Amniotic epithelial cell (primary cell): ENCODE measurements at places on chromosomes 5 and 9.

GRCh38 chr9:78269784-78270183 lies 27.1 kb upstream of the PSAT1 start:
- no peak for DNase-seq

- no peak for DNase-seq
Observed at GRCh38 chr5:173785866-173786265, 102.3 kb upstream of the CPEB4 start.

DNA sequence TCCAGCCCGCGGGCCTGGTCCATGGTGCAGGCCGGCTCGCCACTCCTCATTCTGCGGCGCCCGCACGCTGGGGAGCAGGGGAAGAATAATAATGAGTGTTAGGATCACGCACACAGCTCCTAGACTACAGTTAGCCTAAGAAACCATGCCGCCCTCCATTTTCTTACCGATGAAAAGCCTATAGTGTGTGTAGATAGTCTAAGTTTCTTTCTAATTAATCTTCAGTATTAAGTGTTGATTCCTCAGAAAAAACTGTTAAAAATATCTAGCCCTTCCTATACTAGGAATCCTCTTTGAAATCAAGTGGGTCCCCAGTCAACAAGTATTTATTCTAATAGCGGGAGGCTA lies 9.3 kb downstream of the ZBED3 start:
- DNase-seq: no peak

DNA sequence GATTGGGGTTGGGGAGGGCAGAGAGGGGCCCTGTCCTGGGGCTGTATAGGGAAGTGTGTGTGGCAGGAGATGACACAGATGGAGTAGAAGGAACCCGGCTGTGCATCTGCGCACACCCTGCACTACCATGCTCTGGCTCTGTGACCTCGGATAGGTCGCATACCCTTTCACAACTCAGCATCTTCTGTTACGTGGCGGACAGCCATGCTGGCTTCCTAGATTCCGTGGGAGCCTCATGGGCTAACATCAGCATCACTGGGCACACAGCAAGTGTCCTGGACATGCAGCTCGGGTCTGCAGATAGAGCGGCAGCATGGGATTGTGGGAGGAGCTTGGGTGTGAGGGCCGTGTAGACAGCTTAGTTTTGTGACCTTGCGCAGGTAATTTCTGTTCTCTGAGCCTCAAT lies 9.2 kb downstream of the ARPC5L start:
- DNase-seq: no peak

GRCh38 chr5:152097128-152097527 lies 172.5 kb upstream of the GLRA1 start:
- DNase-seq: no peak

DNA sequence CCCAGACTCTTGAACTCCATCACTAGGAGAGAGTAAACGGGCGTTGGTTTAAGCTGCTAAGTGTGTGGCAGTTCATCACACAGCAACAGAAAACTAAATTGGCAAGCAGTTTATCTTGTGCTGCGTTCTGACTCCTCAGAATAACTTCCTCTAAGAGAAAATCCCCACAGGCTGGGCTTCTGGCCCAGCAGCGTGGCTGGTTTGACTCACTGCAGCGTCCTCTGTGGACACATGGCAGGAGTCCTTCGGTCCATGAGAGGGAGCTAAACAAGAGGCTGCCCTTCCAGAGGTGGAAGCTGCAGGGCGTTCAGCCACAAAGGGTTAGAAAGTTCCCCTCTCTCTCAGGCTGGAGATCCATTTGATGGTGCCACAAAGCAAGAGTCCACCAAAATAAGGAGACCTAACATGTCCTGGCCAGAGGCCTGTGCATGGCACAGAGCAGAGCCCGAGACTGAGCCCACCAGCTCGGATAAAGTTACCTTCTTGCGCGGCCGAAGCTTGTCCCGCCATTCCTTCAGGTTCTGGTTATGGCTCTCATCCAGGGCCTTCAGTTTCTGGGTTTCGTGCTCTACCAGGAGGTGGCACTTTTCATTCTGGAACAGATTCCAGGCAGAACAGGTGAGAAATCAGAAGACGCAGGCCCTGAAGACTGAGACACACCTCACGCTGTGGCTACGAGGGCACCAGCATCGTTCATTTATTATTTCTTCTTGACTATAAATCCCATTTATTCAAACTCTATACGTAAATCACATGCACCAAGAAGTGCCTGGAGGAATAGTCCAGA lies 46.2 kb upstream of the FBXW11 start:
- DNase-seq: peak; percentile 81

DNA sequence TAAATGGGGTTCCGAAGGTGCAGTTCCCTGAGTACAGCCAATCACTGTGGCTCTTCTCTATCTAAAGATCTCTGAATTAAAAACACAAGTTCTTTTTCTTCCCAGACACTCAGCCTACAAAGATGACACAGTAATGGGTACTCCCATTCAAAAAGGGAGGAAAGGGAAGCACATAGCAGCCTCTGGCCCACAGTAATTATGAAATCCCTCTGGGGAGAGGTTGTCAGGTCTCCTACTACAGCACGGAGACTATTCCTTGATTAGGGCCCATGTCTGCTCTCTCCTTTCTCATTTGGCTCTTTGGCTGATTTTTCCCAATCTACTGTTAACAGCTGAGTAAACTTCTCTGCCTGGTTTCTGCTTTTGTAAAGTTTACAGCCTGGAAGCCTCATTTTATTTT lies 62.0 kb upstream of the RANBP3L start:
- peak; percentile 36 for DNase-seq

DNA sequence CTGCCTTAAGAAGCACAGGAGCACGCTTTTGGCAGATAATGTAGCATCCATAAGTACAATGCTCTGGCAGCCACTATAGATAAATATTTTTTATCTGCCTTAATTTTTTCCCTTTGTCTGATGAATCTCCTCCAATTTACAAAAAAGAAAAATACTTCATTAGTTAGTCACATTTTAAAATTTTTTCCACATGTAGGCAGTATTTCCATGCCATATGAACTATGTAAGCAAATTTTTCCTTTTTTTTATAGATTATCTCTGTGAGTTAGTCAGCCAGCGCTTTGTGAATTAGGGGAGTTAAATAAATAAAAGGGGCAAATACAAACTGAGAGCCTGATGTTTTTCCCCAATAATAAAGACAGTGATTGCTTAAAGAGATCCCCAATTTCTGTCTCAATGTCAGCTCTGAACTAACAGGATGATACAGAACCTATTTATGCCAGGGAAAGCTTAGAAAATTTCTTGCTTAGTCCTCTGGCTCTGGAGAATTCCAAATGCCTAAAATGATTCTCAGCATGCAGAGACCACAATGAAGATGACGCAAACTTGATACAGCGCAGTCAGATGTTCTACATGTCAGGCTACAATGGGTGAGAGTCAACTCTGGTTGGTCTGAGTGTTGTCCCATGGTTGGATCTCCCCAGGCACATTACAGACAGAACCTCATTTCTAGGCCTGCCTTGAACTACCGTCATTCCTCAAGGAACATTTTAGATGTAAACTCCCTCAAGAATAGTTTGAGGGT lies 390.4 kb upstream of the CDH6 start:
- no peak for DNase-seq

DNA sequence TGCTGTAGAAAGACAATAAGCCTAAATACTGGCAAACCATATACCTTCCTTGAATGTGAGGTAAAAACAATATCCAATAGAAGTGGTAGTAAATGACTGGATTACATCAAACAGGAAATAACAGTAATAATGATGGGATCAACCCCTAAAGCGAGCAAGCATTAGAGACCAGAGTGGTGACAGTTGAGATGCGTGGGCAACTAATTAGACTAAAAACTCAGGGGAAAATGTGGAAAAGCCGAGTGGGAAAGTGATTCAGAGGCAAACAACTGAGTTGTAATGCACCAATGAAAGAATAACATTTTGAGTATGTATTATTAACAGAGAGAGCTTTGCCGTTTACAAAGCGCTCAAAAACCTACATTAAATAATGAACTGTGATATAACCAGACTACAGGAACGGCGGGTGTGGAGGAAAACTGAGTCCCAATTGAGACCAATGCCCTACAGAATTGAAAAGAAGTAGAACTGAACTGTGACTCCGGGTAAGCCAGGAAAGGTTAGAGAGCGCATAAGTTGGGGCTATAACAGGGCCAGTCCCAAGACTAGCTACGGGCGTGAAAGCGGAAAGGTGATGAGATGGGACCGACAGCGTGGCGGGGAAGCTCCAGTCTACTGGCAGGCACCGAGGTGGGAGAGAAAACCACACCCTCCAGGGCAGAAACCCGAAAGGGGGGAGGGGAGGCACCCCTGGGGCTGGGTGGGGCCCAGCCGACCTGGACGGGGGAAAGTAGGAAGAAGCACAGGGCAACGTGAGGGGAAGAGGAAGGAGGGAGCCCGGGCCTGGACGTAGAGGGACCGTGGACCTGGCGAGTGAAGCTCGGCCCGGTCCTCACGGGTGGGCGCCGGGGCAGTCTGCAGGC lies 592 bp downstream of the UBAP2 start:
- no peak for DNase-seq

DNA sequence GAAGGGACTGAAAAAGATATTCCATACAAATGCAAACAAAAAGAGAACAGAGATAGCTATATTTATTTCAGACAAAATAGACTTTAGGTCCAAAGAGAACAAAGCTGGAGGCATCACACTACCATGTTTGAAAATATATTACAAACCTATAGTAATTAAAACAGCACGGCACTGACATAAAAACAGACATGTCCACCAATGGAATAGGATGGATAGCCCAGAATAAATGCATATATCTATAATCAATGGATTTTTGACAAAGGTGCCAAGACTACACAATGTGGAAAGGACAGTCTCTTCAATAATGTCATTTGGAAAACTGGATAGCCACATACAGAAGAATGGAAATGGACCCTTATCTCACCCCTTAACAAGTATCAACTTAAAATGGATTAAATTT lies 10.2 kb downstream of the PRKAA1 start:
- DNase-seq: no peak

DNA sequence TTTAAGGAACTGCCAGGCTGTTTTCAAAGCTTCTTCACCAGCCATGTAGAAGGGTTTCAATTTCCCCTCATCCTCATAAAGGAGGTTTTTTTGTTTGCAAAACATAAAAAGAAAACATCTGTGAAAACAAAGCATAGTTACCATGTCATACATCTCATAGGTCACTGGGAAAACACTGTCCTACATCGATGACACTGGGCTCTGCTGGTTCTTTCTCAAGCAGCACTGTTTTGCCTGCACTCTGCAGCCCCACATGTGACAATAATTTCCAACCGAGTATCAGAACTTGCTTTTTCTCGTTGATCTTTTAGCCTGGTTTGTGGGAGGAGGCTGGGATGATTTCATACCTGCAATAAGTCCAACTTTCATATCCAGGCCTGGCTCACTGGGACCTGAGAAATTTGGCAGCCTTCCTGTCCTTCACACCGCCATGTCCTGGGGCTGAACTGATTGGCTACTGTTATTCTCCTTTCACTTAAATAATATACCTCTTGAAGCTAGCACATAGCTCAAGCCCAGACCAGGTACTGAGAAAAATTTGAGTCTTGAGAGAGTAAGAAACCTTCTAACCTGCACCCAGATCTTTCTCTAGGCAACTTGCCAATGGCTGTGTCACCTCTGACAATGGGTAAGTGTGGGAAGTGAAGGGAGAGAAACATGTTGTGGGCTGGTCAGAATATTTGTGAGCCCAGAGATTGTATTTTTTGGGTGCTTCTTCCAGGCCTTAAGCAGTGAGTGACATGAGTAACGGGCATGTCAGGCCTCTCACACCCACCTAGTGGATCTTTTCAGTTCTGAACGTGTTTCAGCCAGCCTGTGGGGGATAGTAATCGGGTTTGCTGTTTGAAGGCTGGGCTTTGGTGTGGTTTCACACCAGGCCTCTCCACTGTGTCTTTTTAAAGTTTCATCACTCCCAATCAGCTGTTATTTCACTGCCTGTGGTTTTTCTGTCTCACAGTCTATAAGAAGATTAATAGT lies 502.8 kb downstream of the NTRK2 start:
- no peak for DNase-seq

GRCh38 chr9:14713187-14713767 lies 9.3 kb downstream of the CER1 start:
- no peak for DNase-seq

DNA sequence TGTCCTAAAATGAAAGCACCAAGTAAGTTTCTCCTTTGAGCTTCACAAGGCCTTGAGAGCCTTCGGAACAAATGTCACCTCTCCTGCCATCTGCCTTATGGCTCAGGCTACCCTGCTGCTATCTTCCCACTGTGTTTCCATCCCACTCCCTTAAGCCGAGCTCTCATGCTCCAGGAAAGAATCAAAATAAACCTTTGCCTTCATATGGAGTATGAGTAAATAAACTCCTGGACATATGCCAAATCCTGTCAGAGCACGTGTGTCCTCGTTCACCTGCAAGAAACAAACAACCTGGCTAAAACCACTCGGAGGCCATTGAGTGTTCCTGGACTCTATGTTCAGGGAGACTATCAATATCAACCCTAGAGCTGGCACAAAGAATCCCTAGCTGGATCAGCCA lies 122.3 kb upstream of the CCDC112 start:
- no peak for DNase-seq

- no peak for DNase-seq
Observed at GRCh38 chr5:160009591-160009989, 651 bp downstream of the TTC1 start.

DNA sequence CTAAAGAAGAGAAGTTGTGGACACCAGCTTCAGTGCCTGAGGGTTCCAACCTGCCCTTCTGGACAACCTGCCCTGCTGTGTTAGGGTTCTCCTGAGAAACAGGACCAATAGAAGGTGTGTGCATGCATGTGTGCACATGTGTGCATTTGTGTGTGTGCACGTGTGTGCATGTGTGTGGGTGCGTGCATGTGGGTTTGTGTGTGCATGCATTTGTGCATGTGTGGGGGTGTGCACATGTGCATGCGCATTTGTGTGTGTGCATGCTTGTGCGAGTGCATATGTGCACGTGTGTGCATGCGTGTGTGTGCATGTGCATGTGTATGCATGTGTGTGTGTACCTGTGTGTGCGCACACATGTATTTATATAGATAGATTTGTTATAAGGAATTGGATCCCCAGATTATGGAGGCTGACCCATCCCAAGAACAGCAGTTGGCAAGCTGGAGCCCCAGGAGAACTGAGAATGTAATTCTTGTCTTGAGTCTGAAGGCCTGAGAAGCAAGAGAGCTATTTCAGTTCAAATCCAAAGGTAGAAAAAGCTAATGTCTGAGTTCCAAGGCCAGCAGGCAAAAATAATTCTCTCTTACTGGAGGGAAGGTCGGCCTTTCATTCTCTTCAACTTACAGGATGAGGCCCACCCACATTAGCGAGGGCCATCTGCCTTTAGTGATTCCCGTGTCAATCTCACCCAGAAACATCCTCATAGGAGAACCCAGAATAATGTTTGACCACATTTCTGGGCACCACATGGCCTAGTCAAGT lies 62.9 kb upstream of the SYNPO start:
- DNase-seq: no peak

- no peak for DNase-seq
Observed at GRCh38 chr5:148306446-148306845, 5.8 kb upstream of the SPINK7 start.

GRCh38 chr5:149210968-149211490 lies 60.6 kb upstream of the AFAP1L1 start:
- DNase-seq: no peak

DNA sequence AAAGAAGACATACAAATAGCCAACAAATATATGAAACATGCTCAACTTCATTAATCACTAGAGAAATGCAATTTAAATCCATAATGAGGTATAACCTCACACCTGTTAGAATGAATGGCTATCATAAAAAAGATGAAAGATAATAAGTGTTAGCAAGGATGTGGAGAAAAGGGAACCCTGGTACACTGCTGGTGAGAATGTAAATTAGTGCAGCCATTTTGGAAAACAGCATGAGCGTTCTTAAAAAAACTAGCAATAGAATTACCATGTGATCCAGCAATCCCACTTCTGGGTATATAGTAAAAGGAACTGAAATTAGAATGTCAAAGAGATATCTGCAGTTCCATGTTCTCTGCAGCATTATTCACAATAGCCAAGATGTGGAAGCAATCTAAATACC lies 64.2 kb upstream of the CEP78 start:
- DNase-seq: no peak
